ENCODE measurements at places on chromosomes 2 and 18.
A peak's percentile ranks its signal among the peaks of the same experiment; 100 is the strongest.

- DNase-seq = no peak
Observed at GRCh38 chr2:169853041-169853668, 25.9 kb downstream of the UBR3 start.

DNA sequence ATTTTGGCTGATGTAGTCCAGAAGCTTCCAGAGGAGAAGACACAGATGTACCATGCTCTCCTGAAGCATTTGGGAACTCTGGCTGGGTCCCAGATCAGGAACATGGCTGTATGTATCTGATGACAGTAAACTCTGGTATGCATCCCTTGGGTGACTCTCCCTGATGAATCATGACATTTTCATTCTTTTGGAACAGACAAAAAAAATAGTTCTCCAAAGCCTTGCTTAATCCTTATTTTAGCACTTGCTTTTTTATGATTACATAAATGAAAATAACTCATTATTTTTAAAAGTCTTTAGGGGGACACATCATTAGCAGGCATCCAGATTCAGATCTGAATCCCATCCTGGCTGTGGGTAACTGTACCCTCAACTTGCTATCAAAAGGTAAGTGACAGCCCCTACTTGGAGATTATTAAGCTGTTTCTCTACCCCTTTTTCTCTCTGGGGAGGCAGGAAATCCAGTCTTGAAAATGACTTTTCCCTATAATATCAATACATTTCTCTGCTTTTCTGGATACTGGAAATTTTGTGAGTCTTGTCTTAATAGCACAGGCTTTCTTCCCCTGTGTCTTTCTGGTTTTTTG, 23.3 kb downstream of the AOX1 start:
- DNase-seq = no peak

DNA sequence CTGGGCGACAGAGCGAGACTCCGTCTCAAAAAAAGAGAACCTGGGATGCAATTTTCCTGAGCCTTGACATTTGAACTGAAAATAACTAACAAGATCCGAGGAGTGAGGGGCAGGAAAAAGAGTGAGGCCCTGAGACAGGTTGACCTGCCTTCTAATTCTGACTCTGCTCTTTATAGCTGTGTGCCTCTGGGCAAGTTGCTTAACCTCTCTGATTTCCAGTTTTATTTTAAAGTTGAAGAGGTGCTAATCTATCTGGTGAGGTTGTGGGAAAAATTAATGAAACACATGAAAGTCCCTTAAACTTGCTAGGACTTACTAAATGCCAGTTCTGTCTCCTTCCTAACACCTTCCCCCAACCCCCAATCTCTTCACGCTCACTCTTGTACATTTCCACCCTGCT, 108.4 kb upstream of the MGAT5 start:
- DNase-seq = no peak

DNA sequence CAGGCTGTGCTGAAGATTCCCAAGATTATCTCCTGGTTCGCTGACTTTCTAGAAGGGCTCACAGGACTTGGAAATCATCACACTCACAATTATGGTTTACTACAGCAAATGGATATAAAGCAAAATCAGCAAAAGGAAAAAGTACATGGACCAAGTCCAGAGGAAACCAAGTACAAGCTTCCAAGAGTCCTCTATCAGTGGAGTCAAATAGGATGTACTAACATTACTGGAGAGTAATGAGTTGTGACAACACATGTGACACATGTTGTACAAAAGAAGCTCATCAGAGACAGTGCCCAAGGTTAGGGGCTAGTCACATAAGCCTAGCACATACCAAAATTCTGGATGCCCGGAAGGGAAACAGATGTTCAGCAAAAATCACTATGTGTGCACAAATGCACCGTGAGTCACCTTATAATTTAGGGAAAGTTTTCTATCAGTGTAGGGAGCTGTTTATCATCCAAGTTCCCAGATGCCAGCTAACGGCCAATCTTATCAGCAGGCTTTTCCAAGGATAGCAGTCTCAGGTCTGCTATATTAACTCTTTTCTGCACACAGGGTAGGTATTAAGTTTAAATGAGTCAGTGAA, 9.5 kb downstream of the TMEM237 start:
- no peak for DNase-seq

GRCh38 chr18:46294318-46294717, 190.1 kb downstream of the HAUS1 start:
- DNase-seq = no peak

DNA sequence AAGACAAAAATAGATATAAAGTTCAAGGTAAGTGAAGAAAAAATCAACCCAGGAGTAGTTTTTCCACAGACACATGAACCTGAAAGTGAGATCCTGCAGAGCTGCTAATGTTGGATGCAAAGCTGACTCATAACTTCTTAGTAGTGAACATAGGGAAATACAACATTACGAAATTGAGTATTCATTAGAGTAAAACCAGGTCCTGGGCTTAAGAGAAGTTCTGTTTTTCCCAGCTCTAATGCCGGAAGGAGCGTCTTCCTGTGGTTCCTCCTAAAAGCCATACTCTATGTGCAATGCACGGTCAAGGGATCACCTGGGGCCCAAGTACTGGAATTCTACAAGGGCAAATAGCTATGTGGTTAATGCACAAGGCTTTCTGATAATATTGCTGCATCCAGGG, 141.7 kb downstream of the RBMS1 start:
- no peak for DNase-seq

GRCh38 chr2:181586569-181587081, 70.3 kb downstream of the CERKL start:
- peak; percentile 95 for DNase-seq

DNA sequence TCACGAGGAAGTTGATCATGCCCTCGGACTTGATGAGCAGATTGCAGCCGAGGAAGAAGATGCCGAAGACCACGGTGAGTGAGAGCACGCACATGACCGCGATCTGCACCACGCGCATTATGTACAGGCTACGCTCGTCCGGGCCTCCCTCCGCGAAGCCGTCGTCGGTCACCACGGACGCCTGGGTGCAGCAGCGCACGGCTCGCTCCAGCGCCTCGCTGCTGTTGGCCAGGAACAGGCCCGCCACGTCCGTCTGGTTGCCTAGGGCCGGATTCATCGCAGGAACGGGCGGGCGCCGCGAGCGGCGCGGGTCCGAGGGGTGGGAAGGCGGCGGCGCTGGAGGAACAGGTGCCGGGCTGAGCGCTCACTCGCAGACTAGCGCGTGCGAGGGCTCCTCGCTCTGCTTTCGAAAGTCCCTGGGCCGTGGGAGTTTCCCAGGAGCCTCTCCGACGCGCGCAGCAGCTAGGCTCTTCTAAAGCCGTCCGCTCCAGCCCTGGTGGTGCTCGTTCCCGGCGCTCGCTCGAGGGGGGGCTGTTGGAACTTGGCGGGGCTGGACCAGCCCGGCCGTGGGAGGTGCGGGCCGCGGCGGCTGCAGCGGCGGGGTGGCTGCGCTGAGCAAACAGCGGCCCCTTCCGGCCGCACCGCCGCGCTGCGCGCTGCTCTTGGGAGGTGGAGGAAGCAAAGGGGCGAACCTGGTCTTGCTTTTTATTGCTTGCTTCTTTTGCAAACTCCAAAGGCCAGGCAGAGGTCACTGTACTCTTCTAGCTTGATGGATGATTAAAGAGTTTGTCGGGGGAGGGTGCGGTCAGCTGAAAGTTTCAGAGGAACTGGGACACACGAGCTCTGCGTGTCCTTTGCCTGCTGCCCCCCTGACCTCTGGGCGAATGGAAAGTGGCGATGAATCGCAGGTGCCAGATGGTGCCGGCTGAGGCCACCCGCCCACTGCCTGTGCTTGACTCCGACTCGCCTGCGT, at the start of gene RPRM:
Gene RPRM, minus strand, starts transcription at position 474 of the 973 bp plus-strand sequence. Its CDS starts 197 bp downstream, at position 277.
- peak; percentile 95 for DNase-seq

GRCh38 chr2:182650704-182651103, 65.4 kb upstream of the DNAJC10 start:
- DNase-seq = peak; percentile 30

- DNase-seq = no peak
Observed at GRCh38 chr18:21602299-21602587, 1.7 kb upstream of the ESCO1 start.

GRCh38 chr18:48818329-48819254, 132.2 kb downstream of the SMAD7 start:
- DNase-seq = no peak

DNA sequence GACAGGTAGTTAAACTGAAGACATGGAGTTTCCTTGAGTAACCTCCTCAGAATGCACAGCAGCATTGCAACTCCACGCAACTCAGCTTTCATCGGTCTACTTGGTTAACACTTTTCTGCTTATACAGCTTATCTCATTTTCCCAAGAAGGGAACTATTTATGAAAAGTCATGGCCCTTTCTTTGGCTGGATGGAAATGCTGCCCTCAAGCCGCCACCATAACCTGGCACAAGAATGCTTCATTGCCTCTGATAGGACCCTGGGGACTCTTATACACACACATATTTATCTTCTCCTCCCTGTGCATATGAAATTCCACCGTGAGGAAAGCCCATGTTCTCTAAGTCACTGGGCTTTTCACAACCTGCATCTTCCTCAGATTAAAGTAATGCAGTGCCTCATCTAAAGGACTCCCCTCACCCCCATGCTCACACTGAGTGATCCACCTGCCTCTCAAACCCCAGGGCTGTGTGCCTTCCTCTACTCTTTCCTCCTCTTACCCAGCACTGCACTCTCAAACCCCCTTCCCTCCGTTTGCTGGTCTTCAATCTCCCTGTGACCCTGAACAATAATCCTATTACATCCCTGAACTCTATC, 192.0 kb upstream of the HNRNPA3 start:
- DNase-seq = no peak

- no peak for DNase-seq
Observed at GRCh38 chr2:235694721-235695601, 201.1 kb downstream of the AGAP1 start.

DNA sequence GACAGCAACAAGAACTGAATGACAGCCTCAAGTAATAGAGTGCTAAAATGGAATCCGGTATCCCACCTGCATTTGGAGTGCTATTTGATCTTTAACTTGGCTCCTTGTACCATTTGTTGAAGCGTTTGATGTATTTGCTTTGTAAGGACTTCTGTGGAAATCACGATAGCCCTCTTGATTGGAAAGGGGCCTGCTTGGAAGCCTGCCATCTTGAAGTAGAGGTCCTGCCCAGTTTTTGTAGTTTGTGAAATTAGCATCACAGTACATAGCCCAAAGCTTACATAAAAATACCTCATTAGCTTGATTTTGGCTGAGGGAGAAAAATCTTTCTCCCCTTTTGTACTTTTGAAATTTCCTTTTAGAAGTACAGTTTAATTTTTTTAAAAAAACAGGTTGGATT, 2.7 kb downstream of the CDCA7 start:
- DNase-seq = no peak

DNA sequence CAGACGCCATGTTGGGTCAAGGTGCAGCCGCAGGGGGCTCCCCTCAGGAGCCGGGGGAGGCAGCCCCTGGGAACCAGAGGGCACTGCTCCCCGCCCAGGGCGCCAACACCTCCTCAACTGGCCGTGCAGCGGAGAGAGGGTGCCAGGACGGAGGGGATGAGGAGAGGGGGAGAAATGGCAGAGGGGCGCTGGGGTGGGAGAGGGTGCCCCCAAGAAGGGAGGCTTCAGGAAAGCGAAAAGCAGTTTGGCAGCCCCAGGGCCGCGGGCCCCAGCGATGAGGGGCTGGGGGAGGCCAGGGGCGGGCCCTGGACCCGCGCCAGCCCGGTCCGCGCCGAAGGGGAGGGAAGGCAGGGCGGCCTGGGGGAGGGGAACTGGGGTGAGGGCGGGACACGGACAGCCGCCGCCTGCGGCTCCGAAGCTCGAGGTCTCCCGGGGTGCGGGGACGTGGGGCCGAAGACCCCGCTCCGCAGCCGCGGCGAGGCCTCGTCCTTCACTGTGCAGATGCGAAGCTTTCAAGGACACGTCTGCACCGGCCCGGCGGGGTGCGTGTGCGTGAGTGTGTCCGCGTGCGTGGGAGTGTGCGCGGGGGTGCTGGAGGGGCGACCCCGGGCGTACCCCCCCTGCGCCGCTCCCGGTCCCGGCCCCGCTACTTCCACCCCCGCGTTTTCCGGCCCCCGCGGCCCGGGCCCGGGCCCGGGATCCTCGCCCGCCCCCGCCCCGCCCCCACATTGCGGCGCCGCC, 1.4 kb downstream of the DNMT3A start:
- DNase-seq = peak; percentile 49

DNA sequence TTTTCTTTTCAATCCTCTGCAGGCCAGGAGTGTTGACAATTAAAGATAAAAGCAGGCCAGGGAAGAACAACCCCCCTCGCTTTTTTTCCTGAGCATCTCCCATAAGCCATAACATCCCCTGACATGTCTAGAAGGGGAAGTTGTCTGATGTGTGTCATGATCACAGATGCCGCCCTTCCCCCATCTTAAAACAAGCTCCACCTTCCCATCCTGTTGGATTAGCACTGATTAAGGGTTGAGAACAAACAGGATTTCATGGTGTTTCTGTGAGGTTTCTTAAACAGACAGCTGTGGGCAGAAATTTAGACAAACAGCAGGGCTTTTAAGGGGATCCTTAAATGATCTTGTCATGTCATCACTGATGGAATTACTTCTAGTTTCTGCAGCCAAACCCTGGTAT, 59.4 kb upstream of the UPP2 start:
- DNase-seq = peak; percentile 73

- DNase-seq = peak; percentile 64
Observed at GRCh38 chr2:220215785-220216184, 588.4 kb downstream of the SLC4A3 start.

GRCh38 chr2:79097843-79098242, 10.1 kb upstream of the REG1B start:
- DNase-seq = no peak

DNA sequence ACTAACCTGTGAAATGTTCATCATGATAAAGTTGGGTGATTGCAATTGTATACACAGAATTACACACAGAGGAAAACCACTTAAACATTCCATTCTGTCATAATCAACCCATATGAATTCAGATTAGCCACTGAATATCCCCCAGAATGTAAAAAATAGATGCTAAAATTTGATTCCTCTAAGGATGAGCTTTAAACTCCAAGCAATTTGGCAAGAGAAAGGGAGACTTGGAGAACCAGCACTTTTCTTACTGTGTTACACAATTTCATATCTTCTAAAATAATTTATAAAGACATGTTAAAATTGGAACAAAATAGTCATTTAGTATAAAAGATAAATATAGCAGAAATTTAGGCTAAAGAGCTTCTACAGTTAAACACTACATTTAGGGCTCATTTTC, 146.3 kb upstream of the LMAN1 start:
- DNase-seq = no peak

- DNase-seq = no peak
Observed at GRCh38 chr2:32496662-32497061, 131.2 kb upstream of the TTC27 start.

DNA sequence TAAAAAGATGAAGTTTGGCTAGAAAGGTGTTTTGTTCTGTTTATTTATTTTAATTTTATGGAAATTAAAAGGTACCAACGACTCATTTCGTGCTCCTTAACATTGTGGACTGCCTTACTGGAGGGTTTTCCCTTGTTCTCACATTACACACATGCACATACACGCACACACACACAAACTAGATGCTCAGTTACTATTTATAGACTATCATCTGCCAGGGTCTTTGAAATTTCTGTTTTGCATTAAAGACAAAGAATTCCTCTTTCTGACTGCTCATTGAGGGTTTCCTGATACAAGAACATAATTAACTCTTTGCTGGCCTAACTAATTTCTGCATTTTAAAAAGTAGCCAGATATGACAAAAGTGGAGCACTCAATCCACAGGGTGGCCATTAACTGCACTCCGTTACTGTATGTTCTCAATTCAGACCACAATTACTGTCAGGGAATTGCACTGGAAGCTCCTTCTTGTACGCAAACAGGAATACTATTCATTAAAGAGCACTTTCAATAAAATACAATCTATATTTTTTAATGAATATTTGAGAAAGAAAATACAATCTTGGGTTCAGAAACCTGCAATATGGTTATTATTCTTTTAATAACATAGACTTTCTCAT, 366.9 kb upstream of the GALNT5 start:
- peak; percentile 47 for DNase-seq

- DNase-seq = no peak
Observed at GRCh38 chr2:39631718-39632117, 34.0 kb upstream of the TMEM178A start.

- no peak for DNase-seq
Observed at GRCh38 chr2:58896638-58897037, 655.5 kb upstream of the FANCL start.

All from NCI-H2171 (cell line).